COR-L47 (cell line): ENCODE measurements at places on chromosomes 2 and 18.
A peak's percentile ranks its signal among the peaks of the same experiment; 100 is the strongest.

DNA sequence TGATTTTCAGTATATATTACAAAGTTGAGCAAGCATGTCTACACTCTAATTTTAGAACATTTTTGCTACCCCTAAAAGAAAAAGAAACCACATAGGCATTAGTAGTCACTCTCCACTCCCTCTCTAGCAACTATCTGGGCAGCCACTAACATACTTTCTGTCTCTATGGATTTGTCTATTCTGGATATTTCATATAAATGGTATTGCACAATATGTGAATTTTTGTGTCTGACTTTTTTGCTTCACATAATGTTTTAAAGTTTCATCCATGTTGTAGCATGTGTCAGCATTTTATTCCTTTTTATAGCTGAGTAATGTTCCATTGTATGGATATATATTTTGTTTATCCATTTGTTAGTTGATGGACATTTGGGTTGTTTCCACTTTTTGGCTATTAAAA is 232.5 kb upstream of the CTAGE1 start:
- no peak for DNase-seq

DNA sequence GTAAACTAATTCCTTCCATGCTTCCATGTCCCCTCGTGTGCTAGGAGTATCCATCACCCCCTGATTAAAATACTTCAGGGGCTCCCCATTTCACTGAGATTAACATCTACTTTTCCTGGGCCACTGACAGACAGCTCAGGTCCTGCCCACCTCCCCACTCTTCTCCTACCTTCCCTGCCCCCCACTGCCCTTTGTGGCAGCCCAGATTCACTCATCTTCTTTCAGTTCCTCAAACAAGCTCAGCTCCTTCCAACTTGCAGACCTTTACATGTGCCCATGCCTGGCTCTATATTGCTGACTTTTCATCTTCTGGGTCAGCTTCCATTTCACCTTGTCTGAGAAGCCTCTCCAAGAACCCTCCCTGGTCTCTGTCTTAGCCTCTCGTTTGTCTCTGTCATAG is 12.0 kb downstream of the RUFY4 start:
- DNase-seq: no peak

- no peak for DNase-seq
These were observed 112.0 kb upstream of the TEKT4 start for GRCh38 chr2:94759211-94759610.

GRCh38 chr2:44267796-44268648 is 7.3 kb upstream of the SLC3A1 start:
- no peak for DNase-seq

- DNase-seq: no peak
These were observed 34.7 kb downstream of the NCK2 start for GRCh38 chr2:105779394-105779793.

- peak; percentile 94 for DNase-seq
These were observed 12.6 kb downstream of the PPP1R1C start for GRCh38 chr2:181998041-181998835.

- DNase-seq: no peak
These were observed 9.6 kb upstream of the ADAM23 start for GRCh38 chr2:206433686-206434085.

GRCh38 chr2:58669998-58670397 is 428.9 kb upstream of the FANCL start:
- DNase-seq: no peak

- DNase-seq: no peak
These were observed 68.8 kb downstream of the LTBP1 start for GRCh38 chr2:33015421-33016142.
